SJCRH30 (cell line): ENCODE measurements at places on chromosomes 12 and 14.

GRCh38 chr12:105365231-105365630 is 34.7 kb downstream of the C12orf75 start:
- no peak for DNase-seq

DNA sequence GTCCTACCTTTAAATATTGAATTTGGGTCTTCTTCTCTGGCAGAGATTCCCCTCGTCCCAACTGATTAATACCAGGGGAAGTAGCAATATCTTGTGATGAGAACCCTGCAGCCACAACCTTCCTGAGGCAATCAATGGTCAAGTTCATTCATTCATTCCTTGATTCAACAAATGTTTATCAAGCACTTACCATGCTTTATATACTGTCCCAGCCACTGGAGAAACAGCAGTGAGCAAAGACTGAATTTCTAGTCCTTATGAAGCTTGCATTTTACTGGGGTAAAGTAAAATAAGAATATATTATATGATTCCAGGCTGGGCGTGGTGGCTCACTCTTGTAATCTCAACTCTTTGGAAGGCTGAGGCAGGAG is 300 bp upstream of the GIT2 start:
- no peak for DNase-seq

- no peak for DNase-seq
These were observed 387.0 kb downstream of the LRFN5 start for GRCh38 chr14:41993687-41994086.

DNA sequence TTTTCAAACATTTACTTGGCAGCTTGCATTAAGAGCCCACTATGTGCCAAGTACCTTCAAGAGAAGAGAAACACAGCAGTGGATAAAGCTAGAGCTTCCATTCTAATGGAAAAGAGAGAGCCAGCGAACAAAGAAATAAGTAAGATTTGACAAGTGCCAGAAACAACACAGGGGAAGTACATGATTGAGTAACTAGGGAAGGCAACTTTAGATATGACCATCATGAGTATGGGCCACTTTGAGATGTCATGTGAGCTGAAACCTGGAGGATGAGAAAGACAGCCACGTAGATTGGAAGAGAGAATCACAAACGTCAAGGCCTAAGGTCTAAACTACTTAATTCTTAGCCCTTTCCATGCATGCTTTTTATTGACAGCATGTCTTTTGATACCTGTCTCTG is 121.4 kb downstream of the ITPR2 start:
- DNase-seq = no peak

GRCh38 chr12:97169889-97170567 is 263.0 kb downstream of the NEDD1 start:
- DNase-seq = no peak

DNA sequence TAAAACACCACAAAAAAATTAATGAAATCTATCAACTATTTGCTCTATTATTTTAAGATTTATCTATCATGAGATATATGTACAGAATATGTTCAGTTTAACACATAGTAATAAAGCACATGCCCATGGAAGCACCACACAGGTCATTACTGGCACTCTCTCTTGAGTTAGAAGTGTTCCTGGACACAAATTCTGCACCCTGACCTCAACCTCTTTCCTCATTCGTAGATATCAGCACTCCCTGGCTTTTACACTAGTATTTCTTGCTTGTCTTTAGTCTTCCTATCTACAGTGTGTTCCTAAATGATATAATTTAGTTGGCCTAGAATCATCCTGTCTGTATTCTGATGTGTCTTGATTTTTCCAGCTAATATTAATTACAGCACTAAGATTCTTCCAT is 321.0 kb upstream of the SOX5 start:
- no peak for DNase-seq

GRCh38 chr14:69572841-69573135 is 1.9 kb downstream of the CCDC177 start:
- no peak for DNase-seq

DNA sequence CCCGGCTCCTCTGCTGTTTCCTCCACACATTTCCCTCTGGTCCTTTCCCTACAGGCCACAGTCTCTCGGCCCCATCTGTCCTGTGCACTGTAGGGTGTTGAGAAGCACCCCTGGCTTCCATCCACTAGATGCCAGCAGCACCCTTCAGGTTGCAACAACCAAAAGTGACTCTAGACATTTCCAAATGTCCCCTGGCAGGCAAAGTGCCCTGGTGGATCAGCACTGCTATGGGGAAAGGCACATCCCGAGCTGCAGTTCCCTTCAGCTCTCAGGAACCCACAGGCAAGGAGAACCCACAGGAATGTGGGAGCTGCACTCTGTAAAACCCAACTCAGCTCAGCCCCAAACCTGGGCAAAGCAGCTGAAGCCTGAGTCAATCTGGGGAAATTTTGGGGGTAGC is 77.0 kb downstream of the RBM19 start:
- peak; percentile 48 for DNase-seq

GRCh38 chr14:69858801-69859200 is 20.4 kb upstream of the SMOC1 start:
- no peak for DNase-seq

- no peak for DNase-seq
These were observed 56.4 kb downstream of the IFT81 start for GRCh38 chr12:110180591-110181005.

- no peak for DNase-seq
These were observed 127.3 kb upstream of the CCND2 start for GRCh38 chr12:4145990-4146859.

- no peak for DNase-seq
These were observed 111.7 kb downstream of the TBX5 start for GRCh38 chr12:114294303-114294685.

GRCh38 chr12:113151655-113152054 is 2.1 kb downstream of the CFAP73 start:
- DNase-seq = no peak

DNA sequence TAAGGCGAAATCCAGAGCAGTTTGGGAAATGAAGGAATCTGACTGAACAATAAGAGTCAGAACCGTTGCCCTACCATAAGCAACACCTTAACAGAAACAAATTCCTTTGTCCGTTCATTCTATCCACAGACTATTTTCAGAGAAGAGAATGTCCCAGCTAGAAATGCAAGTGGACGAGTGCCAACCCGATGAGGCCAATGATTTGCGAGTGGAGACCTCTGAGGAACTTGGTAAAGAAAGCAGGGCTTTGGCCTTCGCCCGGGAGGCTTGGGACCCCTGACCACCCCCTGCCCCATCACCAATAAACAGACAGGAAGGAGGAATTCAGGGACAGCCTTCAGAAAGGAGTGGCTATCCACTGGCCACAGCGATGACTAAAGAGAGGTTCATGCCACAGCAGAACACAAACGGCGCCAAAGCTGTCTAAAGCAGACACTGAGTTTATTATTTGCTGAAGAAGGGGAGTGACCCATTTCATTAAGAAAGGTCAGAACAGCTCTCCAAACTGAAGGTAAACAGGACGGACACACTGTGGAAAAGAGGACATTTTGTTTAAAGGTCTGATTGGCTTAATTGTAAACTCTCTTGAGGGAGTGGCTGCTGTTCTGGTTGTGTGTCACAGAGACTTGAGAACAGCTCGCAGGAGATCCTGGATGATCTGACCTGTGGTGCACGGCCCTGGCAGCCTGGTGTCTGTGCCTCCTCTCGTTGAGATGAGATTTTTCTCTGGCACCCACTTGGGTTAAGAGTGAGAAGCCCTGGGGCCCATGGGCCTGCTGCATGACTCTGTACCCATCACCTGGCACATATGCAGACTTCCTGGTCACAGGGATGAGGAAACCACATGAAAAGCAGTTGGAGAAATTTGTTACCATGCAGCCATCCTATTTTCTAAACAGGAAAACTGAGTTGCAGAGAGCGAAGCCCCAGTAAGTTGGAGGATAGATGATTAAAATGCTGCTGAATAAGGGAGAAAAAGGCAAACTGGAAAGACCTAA is 142.0 kb upstream of the PZP start:
- DNase-seq = no peak

DNA sequence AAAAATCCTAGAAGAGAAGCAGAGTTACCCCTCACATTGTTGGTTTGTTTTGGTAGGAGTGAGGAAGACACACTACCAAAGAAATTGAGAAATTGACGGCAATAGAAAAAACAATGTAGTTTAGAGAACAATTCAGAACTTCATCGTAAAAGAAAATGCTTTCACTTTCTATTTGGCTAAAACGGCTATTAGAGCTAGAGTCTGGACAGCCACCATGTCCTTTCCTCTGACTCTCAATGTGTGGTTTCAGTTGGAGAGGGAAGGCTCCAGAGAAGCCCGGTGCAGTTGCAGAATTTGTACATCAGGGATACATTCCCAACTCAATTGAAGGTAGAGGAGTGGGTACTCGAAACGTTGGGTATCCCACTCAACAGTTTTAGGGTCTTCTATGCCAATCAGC is 535.3 kb downstream of the GALC start:
- DNase-seq = no peak

- no peak for DNase-seq
These were observed 272.2 kb upstream of the TMPO start for GRCh38 chr12:98243190-98243589.

DNA sequence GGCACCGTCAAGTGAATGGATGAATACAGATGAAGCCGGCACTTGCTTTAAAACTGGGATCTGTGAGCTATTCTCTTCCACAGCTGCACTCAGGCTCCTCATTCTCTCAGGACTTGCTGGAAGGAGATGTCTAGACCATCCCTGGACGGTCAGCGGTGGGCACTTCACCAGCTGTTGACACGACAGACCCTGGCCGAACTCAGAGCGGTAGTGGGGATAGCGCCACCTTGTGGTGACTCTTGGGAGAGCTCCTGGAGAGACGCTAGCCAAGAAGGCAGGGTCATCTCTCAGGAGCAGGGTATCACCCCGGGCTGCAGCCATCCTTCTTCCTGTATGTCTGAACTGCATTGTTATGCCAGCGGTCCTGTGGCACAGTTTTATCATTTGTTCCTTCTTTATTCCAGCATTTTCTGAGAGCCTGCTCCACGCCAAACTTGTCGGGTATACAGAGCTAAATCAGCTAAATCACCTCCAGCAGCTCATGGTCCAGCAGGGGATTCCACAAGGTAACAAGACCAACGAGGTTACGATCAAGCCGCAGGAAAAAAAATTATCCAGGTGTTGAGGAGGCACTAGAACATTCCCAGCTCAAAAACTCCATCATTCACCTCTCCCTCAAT is 10.0 kb downstream of the WNT1 start:
- peak; percentile 89 for DNase-seq

DNA sequence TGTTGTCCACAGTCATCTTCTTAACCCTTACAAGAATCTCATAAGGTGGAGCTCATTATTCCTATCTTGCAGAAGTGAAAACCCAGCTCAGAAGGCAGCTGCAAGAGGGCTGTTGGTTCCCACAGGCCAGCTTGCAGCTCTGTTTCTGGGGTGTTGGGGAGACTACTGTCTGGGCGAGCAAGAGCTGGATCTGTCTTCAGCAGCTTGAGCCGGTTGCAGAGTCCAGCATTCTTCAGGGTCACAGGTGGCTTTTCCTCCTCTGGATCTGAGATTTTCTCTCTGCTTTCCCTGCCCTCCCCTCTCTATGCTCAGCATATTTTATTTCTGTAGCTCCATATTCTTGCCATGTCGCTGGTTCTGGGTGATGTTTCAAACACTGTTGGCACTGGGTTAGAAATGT is 87.4 kb downstream of the PAPOLA start:
- no peak for DNase-seq

DNA sequence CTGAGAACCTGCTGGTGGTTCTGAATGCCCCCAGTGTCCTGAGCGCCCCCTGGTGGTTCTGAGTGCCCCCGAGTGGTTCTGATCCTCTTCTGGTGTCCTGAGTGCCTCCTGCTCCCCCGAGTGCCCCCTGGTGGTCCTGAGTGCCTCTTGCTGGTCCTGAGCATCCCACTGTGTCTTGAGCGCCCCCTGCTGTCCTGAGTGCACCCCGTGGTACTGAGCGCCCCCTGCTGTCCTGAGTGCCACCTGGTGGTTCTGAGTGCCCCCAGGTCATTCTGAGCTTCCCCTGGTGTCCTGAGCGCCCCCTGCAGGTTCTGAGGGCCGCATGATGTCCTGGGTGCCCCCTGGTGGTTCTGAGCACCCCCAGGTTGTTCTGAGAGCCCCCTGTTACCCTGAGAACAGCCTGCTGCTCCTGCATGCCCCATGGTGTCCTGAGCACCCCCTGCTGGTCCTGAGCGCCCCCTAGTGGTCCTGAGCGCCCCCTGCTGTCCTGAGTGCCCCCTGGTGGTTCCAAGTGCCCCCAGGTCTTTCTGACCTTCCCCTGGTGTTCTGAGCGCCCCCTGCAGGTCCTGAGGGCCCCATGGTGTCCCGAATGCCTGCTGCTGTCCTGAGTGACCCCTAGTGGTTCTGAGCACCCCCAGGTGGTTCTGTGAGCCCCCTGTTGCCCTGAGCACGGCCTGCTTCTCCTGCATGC is 1165.4 kb downstream of the TMEM121 start:
- DNase-seq = peak; percentile 41

GRCh38 chr12:131784909-131785762 is 43.1 kb upstream of the MMP17 start:
- no peak for DNase-seq

DNA sequence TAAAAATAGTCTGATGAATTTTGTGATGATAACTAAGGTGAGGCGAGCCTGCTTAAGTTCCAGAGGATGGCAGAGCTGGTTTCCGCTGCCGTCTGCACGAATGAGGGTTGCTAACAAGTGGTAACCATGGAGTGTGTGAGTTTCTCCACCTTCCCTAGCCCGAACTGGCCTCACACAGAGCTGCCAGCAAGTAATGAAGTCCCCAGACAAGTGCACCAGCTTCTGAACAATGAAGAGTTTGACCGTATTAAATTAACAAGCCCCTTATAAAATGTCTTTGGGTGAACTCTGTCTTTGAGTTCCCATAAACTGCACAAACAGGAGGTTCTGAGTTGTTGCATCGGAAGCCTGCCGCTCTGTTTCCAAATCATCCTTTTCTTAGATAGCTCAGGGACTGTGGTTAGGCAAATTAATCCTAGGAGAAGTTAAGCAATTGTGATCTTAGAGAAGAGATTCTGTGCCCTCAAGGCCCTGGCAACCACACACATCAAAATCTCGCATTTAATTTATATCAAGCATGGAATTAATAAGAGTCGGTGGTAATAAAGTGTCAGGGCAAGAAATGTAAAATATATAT is 274.1 kb upstream of the DAAM1 start:
- DNase-seq = no peak

DNA sequence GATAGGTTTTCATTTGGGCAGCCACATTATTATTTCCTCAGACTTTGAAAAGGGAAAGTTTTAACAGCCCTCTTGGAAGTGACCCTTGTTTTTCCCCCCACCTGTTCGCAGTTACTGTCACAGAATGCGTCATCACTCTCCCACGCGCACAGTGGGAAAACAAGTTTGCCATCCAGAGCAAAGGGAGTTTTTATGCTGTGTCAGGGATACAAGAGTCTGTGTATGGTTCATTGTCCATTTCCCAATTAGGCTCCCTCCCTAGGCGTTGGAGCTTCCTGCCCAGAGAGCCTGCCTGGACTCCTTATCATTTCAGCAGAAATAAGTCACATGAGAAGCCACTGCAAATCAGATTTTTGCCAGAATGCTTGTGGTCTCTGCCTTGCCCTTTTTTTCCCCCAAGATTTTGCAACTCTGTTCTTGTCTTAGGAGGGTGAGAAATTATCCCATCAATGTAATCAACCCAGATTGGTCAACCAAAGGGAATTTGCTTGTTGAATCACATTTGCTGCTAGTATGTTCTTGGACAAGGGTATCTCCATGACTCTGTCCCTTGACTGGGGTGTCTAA is 104.1 kb downstream of the IGF1 start:
- DNase-seq = no peak
